ENCODE measurements at places on chromosomes 11 and 22. TPM values are rescaled to one million over a fixed set of nuclear protein-coding genes. Genes with fewer than 3 reads are reported as not detected.

The OR10A3 gene
- not detected for total RNA-seq

DNA sequence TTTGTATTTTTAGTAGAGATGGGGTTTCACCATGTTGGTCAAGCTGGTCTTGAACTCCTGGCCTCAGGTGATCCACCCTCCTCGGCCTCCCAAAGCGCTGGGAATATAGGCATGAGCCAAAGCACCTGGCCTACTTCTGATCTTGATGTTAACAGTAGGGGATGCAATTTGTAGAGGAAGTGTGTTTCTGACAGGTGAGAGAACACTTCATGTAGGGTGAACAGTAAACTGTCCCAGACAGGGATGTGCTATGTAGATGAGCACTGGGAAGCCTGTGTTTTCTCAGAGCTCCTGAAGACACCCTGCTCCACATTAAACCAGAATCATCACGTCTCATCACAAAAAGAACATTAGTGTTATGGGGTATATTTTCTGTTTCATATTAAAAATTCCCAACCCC, 45.1 kb downstream of the UBASH3B start:
- DNase-seq, result no peak

GRCh38 chr11:60939855-60940254, 12.1 kb downstream of the SLC15A3 start:
- no peak for DNase-seq

GRCh38 chr11:112195951-112196351, 20.6 kb downstream of the BCO2 start:
- no peak for DNase-seq

DNA sequence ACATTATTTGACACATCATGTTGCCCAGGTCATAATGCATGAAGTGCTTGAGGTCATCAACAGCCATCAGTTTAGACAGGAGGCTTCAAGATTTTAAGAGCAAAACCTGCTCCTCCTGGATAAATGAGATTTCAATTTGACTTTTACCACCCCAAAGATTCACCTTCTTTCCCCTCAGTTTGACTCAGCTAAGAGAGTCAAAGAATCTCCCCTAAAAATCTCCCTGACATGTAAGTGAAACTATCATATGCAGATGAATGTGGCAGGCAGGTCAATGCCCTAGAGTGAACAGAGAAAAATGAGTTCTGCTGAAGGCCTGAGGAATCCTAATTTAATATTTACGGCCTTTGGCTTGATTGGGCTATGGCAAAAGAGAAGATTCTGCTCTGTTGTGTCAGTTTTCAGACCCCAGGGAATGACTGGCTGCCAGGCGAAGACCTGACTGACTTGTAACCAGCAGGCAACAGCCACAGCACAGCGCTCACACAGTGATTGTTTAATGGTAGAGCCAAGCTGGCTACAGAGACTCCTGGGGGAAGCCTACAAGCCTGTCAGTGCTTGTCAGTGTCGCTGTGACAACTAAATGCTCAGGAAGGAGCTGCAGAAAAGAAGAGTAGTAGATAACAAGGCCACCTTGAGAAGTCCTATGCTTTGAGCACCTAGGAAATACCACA, 491.2 kb upstream of the LRRC4C start:
- DNase-seq, result no peak

All from myocyte (in vitro differentiated cells).